ENCODE measurements at places on chromosomes 12 and 14.

- no peak for DNase-seq
These were observed 94.1 kb downstream of the SLC15A4 start for GRCh38 chr12:128729628-128730121.

- DNase-seq, result no peak
These were observed 34.0 kb downstream of the BMAL2 start for GRCh38 chr12:27366621-27367020.

GRCh38 chr12:10968765-10969456, 17.8 kb downstream of the TAS2R50 start:
- DNase-seq, result no peak

GRCh38 chr14:99042381-99043266, 229.4 kb downstream of the BCL11B start:
- DNase-seq, result no peak

DNA sequence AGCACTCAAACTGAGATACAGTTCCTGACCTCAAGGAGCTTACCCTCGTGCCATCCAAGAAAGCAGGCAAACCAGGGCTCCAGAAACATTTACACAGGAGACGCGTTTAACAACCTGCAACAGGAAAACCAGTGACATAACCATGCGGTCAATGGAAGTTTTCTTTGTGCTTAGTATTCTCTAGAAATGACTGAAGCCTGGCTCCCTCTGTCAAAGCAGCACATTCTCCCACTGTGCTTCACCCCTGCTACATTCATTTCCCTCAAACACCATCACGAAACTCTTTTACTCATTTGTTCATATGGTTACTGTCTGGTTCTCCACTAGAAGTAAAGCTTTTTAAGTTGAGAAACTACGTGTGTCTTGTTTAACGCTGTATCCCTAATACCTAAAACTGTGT, 161.3 kb upstream of the CCND2 start:
- no peak for DNase-seq

DNA sequence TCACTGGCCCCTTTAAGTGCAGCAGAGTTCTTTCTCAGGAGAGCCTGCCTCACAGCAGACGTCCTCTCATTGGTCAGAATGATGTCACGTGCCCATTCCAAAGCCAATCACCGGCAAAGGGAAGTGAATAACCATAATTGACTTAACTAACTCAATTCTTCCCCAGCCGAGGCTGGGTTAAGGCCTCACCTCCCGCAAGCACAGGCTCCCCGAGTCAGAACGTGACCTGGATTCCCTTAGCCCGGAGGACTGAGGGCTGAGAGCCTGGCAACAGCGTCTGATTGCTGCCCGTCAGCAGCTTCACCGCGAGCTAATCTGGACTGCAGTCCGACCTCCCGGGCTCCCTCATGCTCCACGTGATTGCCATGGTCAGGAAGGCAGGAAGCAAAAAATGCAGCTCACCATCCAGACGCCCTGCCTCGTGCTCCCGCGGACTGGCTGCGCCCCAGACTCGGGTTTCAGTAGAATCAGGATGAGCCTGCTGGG, 92.1 kb upstream of the FZD10 start:
- no peak for DNase-seq

GRCh38 chr12:47894068-47894467, 10.7 kb downstream of the VDR start:
- DNase-seq, result no peak

DNA sequence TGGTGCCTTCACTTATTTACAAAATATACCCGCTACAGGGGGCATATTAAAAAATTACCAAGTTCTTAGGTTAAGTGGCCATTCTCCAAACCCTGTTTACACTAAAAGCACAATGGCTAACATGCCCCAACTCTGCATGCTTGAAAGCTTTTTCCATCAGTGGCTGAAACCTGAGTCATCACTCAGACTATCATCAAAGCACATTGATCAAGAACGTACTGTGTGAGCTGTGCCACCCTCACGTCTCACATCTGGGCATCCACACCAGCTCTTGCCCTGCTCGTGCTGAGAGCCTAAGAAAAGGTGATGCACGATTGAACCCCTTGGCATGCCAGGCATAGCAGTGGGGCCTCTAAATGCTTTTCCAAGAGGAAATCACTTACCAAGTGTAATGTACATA, 13.2 kb downstream of the AQP6 start:
- DNase-seq, result no peak

GRCh38 chr14:72962829-72963312, 36.6 kb downstream of the DCAF4 start:
- DNase-seq, result no peak

GRCh38 chr12:112498580-112498979, 79.8 kb downstream of the PTPN11 start:
- DNase-seq, result no peak

DNA sequence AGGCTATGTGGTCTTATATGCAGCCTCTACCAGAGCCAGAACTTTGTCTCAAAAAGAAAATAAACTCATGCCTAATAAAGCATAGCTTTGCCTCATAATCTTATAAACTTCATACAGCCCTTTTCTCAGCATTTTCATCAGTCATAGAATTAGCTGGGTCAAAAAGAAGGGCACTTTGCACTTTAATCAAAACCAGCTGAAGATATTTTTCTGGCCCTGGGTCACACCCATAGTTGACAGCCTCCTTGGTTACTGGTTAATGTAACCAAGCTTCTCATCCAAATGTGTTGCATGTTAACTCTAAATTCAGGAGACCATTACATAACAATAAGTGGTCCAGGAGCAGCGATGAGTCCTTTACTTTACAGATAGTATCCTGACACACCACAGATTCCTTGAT, 558.2 kb downstream of the FLRT2 start:
- no peak for DNase-seq

DNA sequence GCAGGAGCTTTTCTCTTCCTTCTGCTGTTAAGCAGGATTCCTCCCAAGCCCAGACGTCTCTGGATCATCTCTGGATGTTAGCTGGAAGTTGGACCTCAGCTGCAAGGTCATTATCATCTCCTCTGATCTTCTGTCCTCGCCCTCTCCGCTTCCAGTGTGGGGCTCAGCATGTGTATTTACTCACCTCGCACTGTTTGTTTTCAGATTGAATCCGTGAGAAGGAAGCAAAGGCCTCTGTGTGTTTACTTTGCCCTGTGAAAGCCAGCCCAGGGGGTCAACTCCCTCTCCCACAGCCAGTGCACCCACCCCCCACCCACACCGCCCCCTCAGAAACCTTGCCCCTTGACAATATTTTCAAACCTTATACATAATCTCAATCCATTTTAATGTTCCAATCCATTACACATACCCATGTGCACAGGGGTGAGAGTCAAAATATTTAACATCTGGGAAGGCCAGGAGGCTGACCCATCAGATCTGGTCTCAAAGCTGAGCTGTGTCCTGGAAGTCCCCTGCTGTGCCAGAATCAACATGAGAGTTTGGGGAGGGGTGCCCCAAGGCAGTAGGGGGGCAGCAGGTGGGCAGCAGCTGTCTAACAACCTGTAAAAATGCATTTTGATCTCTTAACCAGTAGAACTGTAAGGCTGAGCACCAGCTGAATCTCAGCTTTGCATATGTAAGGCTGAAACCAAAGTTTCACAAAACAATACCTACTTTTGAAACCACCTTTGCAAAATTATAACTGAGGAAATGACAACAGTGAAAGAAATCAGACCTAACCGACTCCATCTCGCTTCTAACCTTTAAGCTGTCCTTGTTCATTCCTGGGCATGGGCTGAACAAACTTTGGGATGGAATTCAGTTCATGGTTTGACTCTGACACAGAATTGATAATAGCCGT, 157.9 kb downstream of the ZNF664 start:
- no peak for DNase-seq

DNA sequence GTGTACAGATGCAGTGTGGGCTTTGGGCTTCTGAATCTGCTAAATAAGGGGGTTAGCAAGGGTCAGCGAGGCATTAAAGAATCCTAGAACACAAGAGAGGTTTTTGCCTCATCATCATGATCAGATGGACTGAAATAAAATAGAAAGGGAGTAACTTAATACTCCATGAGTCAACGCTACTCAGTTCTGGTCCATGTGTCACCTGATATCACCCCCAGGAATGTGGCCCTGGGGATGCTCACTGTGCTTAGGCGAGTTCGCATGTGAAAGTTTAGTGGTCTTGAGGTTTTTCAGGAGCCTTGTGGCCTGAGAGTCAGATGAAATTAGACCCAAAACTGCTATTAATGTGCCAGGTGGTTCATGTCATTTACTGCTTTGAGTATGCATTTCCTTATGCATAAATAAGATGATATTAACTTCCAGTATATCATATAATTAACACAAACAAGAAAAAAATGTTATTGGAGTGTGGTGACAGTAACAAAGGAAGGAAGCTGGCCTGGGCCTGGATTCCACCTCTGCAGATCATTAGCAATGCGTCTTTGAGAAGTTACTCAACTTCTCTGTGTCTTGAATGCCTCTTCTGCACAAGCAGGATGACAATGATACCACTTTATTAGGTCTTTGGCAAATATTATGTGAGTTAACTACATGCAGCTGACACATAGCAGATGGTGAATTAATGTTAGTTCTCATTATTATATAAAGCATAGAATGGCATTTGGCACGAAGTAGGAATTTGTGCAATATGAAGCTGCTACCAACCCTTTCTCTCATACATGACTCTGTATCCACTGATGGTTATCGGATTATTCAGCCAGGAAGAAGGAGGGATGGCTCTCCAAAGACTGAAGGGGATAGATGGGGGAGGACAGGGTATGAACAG, 1272.6 kb downstream of the AACS start:
- DNase-seq, result no peak

DNA sequence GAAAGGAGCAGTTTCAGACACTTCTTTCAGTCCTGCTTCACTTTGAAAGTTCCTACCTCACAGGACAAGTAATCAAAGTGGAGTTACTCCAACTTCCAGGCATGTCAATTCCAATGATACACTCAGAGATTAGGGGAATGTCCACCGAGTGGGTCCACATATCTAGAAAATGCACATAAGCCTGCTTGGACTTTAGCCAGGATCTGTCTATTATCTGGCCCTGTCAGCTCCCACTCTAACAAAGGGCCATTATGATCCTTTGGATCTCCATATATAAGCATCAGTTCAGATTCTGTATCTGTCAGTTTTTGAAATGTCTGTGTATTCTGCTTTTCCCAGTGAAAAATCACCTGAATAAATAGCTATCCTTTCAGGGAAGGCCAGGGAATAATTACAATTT, 112.9 kb upstream of the ATXN7L3B start:
- DNase-seq, result no peak

DNA sequence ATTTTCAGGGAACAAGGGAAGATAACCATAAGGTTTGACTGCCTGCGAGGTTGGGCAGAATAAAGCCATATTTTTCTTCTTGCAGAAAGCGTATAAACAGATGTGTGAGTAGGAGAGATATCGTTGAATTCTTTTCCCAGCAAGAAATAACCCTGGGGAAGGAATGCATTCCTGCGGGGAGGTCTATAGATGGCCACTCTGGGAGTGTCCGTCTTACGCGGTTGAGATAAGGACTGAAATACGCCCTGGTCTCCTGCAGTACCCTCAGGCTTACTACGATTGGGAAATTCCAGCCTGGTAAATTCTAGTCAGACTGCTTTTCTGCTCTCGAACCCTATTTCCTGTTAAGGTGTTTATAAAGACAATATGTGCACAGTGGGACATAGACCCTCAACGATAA, 225.0 kb downstream of the LRIG3 start:
- DNase-seq, result no peak

DNA sequence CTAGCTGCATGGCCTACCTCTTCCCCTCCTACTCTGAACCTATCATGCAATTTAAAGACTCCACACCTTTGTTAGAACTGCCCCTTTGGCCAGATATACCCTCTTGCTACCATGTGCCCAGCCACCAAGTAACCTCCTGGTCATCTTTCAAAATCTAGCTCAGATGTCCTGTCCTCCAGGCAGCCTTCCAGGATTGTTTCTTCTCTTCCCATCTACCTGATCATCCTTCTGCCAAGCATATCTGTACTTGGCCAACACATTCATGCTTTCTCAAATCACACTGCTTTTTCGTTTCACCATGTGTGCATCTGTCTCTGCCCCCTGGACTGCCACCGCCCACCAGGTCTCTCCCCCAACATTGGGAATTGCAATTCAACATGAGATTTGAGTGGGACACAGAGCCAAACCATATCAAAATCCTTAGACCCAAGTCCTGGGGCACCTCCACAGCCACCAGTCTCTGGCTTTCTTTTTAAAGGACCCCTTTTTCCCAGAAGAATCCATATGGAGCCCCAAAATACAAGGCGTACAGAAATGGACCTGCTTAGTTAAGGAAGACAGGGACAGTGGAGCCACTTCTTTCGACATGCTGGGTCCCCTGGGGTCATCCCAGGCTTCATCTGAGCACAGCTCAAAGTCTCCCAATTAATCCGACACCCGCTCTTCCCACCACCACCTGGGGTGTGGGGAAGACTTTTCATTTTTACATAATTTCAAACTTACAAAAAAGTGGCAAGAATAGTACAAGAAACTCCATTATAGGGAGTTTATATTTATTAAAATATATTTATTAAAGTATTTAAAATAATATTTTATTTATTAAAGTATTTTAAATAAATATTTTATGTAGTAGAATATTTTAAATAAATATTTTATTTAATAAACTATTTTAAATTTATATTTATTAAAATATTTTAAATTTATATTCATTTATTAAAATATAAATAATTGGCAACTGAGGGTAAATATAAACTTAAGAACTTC, 7.9 kb upstream of the CMKLR1 start:
- peak; percentile 25 for DNase-seq

DNA sequence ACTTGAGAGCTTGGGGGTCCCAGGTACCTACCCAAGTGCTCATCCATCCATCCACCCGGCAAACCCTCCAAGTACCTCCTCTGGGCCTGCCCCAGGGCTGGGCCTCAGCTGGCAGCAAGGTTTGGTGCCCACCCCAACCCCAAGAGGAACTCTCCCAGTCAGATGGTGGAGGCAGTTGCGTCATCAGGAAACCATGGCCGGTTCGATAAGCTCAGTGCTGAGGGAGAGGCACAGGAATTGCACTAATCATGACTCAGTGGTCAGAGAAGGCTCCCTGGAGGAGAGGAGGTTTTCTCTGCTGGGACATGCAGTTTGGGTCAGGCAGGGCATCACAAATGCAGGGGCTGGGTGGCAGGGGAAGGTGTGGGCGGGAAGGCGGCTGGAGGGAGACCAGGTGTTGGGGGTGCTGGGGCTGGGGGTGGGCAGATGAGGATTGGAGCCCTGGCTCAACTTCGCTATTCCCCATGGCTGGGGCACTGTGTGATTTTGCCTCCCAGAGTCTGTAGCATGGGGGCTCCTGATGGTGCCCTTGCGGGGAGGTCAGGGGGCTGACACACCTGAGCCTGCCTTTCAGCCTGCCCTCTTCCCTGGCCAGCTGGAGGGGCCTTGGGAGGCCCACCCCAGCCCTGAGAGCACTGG, 32.2 kb downstream of the SH2B3 start:
- DNase-seq, result no peak

DNA sequence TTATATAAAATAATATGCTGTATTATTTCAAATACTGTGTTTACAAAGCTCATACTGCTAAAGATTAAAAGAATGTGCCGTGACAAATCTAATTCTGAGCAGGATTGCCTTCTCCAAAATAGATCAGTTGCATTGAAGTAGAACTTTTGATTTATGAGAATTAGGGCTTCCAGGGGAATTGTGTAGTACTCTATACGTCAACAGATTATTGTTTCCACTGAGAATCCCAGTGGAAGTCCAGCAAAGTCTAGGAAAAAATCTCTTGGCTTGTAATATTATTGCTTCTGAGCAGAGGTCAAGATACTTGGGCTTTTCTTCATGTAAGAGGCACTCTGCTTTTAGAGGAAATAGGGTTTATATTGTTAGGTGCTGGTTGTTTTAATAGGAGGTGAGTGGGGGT, 133.9 kb downstream of the TRHDE start:
- no peak for DNase-seq

Data from NCI-H2171 (cell line).